Stimulated activated CD8-positive, alpha-beta memory T cell treated with anti-CD3 and anti-CD28 coated beads, Interleukin-15, amount 100 ng/mL, for 4 hours (primary cell): ENCODE measurements at places on chromosomes 16 and 17.

- DNase-seq: no peak
Measured at GRCh38 chr17:2239882-2240430, 63.6 kb downstream of the SMG6 start.

GRCh38 chr17:59406808-59407381 lies 75.4 kb downstream of the YPEL2 start:
- no peak for DNase-seq

GRCh38 chr16:28846933-28847273 lies 755 bp upstream of the TUFM start:
- DNase-seq: no peak

GRCh38 chr17:17025621-17026020 lies 16.6 kb upstream of the MPRIP start:
- DNase-seq: no peak

- DNase-seq: no peak
Measured at GRCh38 chr17:46152423-46152822, 40.8 kb downstream of the KANSL1 start.

- no peak for DNase-seq
Measured at GRCh38 chr17:74027444-74027843, 176.0 kb upstream of the RPL38 start.

- no peak for DNase-seq
Measured at GRCh38 chr16:25083065-25083464, 28.5 kb upstream of the LCMT1 start.

DNA sequence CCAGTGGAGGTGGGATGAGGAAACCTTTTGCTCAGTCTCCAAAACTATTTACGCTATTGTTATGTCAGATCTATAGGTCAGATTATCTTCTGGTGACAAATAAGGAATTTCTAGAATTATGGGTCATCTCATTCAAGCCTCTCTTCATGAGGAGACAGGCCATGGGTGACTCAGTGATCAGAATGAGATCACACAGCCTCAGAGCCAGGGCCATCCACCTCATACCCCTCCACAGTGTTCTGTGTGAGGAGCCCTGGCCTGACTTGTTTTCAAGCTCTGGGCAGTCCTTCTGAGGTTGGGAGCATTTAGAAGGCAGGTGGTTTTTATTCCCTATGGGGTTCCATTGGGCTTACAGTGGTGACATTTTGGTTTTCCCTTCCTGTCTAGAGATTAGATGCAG lies 26.5 kb downstream of the YPEL2 start:
- no peak for DNase-seq

DNA sequence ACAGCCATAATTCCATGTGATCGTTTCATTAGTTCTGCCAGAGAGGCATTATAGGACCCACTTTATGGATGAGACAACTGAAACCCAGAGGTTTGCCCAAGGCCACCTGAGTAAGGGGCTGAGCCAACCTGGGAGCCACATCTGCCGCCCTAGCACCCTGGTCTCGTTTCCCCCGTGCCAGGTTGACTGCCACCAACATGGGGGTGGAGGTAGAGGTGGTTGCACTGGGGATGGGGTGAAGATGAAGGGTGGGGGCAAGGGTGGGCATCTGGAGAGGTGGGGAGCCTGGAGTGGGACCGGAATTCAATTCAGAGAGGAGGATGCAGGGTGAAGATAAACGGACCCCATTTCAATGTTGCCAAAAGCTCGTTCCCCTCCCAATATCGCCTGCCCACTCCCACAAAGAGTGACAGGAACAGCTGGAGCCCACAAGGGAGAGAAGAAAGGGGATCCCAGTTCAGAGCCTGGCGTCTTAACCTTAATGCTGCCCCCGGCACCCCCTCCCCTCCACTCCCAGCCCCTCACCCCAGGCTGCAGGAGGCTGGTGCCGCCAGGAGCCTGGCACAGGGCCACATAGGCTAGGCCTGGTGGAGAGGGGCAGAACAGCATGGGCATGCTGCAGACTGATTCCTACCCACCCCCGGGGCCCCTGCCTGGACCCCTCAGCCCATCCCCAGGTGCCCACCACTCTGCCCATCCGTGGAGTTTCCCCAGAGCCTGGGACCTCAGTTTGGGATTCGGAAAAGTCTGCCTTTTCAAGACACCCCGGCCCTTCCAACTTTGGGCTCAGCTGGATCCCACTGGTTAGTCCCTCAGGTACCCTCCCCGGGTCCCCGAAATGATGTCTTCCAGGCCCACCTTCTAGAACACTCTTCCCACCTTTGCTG lies 29.6 kb downstream of the NGFR start:
- DNase-seq: no peak

DNA sequence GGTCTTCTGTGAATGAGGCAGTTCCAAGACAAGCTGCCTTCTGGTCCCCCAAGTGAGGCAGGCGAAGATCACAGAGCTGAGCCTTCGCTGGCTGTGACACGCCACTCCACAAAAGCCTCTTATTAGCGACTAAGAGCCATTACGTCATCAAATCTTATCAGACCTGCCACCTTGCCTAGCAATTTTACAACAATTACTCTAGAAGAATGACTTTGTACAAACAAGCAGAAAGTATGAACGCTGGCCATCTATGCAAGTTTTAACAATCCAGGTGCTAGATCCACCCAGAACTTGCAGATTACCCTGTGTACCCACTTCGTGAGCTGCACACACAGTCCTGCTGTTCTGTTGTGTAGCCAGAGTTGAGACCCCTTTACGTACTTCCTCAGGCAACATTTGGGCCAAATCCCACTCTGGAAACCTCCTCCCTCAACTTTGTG lies 3.8 kb upstream of the ICAM2 start:
- DNase-seq: no peak

DNA sequence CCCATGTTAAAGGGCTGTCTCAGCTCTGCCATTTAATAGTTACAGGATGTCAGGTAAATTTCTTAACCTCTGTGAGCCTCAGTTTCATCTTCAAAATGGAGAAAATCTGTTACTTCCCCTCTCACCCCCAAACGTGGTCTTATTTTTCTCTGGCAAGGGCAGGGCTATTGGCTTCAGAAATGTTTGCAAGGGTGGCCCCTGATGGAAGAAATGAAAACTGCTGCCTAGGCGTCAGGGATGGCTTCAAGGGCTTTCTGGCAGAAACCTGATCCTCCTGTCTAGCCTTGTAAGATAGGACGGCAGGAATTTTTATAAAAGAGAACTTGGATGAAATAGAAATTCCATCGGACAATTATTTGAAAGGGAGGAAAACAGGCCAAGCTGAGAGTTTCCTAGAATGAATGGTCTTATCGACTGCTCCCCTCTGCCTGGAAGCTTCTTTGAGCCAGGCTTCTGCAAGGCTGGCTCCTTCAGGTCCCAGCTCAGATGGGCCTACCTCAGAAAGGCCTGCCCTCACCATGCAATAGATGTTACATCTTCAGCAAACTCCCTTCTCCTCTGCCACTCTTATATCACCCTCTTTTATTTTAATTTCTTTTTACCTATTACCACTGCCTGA lies 43.0 kb upstream of the TANGO6 start:
- DNase-seq: peak; percentile 18

GRCh38 chr16:80580109-80580832 lies 39.5 kb downstream of the DYNLRB2 start:
- no peak for DNase-seq
